NCI-H1417 treated with DMSO at 0.1 percent for 48 hours (cell line): ENCODE measurements at places on chromosomes 5 and 9.

DNA sequence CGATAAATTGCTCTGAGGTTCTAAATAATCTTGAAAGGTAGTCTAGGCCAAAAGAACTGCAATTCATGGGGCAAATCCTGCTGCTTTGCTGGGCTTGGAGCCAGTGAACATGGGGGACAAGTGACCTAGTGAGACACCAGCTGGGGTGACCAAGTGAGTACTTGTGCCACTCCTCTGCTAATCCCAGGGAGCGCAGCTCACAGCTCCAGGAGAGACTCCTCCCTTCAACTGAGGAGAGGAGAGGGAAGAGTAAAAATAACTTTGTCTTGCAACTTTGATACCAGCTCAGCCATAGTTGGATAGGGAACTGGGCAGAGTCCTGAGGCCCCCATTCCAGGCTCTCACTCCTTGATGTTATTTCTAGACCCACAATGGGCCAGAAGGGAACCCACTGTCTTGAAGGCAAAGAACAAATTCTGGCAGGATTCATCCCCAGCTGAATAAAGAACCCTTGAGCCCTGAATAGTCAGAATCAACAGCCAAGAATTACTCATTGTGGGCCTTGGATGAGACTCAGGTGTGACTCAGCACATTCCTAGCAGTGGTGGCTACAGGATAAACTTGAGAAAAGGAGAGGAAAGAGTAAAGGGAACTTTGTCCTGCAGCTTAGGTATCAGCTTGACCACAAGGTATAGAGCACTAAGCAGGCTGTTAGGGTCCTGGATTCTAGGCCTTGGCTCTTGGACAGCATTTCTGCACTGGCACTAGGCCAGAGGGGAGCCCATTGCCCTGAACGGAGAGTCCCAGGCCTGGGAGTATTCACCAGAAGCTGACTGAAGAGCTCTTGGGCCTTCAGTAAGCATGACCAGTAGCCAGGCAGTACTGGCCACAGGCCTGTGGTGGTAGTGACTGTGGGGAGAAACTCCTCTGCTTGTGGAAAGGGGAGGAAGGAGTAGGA is 288.3 kb upstream of the CDH18 start:
- DNase-seq: no peak

GRCh38 chr9:95182854-95183563 is 134.5 kb downstream of the FANCC start:
- DNase-seq: no peak

GRCh38 chr5:120677481-120677880 is 213.4 kb downstream of the PRR16 start:
- DNase-seq: no peak

DNA sequence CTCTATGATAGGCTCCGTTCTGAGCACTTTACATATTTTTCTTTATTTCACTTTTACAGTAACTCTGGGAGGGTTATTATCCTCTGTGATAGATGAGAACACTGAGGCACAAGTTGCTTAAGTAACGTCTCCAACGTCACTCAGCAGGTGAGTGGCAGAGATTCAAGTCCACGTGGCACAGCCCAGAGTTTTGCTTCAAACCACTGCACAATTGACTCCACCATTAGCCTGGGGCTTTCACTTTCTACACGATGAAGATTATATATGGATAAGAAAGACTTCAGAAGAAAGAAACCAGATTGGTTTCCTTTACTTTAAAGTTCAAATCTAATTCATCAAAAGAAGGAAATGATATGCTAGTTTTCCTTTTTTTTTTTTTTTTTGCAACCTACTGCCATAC is 245.9 kb downstream of the SYK start:
- DNase-seq: no peak

GRCh38 chr9:118129541-118129940 is 425.3 kb downstream of the TLR4 start:
- DNase-seq: no peak

GRCh38 chr5:135036405-135036804 is 2.4 kb upstream of the PITX1 start:
- no peak for DNase-seq

DNA sequence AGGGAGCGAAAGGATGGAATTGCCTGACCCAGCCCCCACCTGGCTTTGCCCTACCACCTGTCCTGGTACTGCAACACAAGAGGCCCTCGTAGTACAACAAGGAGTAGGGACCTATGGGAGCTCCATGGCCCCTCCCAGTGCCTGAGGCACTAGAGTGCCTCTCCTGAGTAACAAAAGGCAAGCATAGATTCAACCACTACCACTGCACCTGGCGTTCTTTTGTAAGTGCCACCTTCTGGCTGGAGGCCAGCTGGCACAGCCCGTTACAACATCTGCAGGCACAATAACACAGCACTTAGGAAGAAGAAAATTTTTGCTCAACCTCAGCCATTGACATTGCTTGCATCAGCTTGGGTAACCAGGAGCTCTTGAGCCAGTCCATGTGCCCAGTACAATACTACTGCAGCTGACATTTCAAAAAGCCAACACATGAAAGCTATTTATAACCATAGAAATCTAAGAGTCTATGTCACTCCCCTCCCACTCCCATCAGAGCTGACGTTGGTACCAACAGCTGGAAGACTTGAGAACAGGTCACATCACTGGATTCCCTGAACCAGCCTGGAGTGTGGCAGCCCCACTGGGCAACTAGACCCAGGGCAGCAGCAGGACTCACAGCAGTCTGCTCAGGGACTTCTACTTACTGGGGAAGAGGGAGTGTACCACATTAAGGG is 17.7 kb upstream of the FAM174A start:
- DNase-seq: peak; percentile 71

GRCh38 chr5:81855591-81855990 is 104.7 kb upstream of the SSBP2 start:
- DNase-seq: no peak

- no peak for DNase-seq
Observed at GRCh38 chr5:67058998-67059743, 137.4 kb downstream of the CD180 start.

- no peak for DNase-seq
Observed at GRCh38 chr9:124040186-124040931, 28.8 kb downstream of the LHX2 start.

- DNase-seq: no peak
Observed at GRCh38 chr5:160788102-160788660, 63.8 kb downstream of the ATP10B start.

- no peak for DNase-seq
Observed at GRCh38 chr5:151721087-151721646, 34.5 kb upstream of the SPARC start.

- no peak for DNase-seq
Observed at GRCh38 chr5:151298063-151298855, 5.3 kb downstream of the SLC36A3 start.

- DNase-seq: no peak
Observed at GRCh38 chr5:89064054-89064453, 181.1 kb upstream of the MEF2C start.

- no peak for DNase-seq
Observed at GRCh38 chr5:154475591-154476353, 2.3 kb downstream of the HAND1 start.
